ENCODE measurements at places on chromosomes 4 and X.

GRCh38 chr4:96037705-96038104 is 197.8 kb downstream of the PDHA2 start:
- no peak for DNase-seq

DNA sequence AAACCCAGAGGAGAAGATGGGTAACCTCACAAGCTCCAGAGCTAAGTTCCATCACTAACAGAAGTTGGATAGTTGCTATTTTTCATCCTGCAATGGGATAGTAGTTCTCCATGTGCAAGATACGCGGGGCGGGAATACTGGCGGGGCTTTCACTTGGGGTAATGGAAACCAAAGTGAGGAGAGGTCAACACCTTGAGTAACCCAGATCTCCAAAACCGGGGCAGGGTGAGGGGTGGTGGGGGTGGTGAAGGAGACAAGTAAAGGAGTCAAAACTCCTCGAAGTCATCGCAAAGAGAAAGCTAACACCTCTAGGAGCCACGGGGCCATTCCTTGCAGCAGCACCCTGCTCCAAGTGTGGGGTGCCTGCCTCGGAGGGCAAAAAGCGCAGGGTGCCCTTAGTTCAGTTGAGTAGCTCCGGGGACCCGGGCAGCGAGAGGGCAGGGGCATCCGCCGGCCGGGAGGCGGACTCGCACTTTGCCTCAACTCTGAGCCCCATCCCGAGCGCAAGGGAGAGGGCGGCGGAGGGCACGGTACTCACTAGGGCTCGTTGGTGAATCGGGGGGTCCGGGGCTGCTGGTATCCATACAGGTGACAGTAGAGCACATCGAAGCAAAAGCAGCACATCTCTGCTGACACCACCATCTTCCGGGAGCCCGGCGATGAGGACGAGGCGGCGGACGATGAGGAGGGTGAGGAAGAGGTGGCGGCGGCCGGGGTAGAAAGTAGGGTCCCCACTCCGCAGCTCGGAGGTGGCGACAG is 645 bp downstream of the AMMECR1 start:
- peak; percentile 22 for DNase-seq

DNA sequence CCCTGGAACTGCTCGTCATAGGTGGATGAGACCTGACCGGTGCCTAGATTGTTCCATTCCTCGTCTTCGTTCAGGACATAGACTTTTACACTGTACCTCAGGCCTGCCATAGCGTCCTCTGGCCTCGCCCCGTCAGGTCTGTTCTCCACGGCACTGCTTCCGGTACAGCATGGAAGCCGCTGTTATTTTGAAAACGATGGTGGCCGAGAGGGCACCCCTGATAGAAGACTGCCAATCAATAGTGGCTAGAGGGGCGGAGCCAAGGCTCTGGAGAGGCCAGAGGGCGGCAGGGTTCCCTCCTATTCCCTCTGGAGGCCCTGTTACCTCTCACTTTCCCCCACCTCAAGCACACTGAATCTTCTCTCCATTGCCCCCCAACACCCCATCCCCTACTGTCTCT is at the start of gene PPP4R3C:
Gene PPP4R3C (minus strand): TSS at position 155 of the 400 bp plus-strand sequence. CDS start 45 bp downstream, at position 110.
- no peak for DNase-seq

GRCh38 chr4:23153076-23153475 is 460.3 kb downstream of the GBA3 start:
- no peak for DNase-seq

GRCh38 chr4:45663628-45664081 is 460.2 kb downstream of the GABRG1 start:
- DNase-seq, result no peak

- DNase-seq, result no peak
Measured at GRCh38 chr4:65561164-65561563, 109.1 kb downstream of the EPHA5 start.

- no peak for DNase-seq
Measured at GRCh38 chrX:13232484-13232883, 87.4 kb downstream of the ATXN3L start.

DNA sequence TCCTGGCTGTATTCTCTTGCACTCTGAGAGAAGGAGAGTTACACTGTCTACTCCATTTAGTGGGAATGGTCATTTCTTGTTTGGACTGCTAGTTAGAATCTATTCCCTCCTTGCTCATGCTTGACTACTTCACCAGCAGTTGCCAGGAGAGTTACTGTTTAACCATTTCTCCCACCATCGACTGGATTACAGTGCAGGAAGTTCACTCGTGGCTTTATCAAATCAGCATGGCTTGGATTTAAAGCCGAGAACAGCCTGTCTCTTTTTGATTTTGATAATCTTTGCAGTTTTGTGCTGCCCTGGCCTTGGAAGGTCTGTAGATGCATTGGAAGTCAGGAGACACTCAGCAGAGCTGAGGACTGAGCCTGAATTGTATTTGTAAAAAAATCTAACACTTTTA is 3.2 kb downstream of the GBA3 start:
- no peak for DNase-seq

GRCh38 chr4:29278585-29278984 is 1441.6 kb upstream of the PCDH7 start:
- DNase-seq, result no peak

GRCh38 chr4:13329963-13330362 is 154.2 kb downstream of the RAB28 start:
- DNase-seq, result no peak

DNA sequence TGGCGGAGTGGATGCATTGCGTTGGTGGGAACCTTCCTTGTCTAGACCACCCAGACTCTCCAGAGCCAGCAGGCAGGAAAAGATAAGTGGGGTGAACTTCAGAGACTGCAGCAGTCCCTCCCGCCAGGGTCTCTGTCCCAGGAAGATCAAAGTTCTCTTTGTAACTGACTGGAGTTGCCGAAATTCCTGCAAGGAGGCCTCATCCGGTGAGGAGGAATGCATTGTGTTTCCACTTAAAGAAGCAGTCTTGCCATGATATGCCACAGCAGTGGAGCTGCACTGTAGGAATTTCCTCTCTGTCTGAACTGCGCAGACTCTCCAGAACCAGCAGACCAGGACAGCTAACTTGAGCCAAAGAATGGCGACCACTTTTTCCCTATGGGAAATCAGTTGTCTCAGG is 1190.4 kb downstream of the TECRL start:
- DNase-seq, result no peak

GRCh38 chr4:6134612-6135220 is 65.6 kb downstream of the JAKMIP1 start:
- no peak for DNase-seq

- no peak for DNase-seq
Measured at GRCh38 chr4:143389579-143390195, 53.0 kb downstream of the GAB1 start.

GRCh38 chr4:24287096-24287495 is 297.3 kb downstream of the DHX15 start:
- DNase-seq, result no peak

GRCh38 chr4:22978656-22979055 is 285.9 kb downstream of the GBA3 start:
- DNase-seq, result no peak

GRCh38 chr4:7648544-7649395 is 214.0 kb upstream of the PSAPL1 start:
- DNase-seq, result no peak

DNA sequence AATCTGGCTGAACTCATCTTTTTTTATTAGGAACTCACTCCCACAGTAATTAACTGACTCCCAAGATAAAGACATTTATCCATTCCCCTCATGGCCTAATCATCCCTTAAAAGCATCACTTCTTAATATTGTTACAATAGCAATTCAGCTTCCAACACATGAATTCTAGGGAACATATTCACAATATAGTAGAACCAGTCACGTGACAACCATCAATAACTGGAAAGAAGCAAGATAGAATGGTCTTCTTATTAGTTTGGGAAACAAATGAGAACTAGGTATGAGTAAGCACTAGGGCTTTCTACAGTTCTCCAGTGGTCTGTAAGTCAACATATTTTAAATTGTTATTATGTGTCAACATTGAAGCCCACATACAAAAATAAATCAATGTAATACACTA is 170.1 kb downstream of the KLHL4 start:
- no peak for DNase-seq

DNA sequence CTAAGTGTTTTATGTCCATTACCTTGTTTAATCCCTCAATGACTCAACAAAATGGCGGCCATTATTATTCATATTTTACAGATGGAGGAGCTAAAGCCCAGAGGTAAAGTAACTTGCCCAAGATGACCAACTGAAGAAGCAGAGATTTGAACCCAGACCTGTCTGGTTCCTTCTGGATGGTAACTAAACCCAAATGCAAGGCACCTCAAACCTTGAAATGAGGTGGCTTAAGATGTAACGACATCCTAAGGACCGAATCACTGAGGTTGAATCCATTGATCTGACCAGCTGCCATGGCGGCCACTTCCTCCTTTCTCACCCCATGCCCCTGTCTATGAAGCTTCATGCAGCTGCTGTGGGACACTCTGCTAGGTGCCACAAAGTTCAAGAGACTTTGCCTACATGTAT is 932 bp downstream of the TLR10 start:
- DNase-seq, result no peak

- DNase-seq, result no peak
Measured at GRCh38 chrX:14946606-14947155, 73.5 kb downstream of the MOSPD2 start.

DNA sequence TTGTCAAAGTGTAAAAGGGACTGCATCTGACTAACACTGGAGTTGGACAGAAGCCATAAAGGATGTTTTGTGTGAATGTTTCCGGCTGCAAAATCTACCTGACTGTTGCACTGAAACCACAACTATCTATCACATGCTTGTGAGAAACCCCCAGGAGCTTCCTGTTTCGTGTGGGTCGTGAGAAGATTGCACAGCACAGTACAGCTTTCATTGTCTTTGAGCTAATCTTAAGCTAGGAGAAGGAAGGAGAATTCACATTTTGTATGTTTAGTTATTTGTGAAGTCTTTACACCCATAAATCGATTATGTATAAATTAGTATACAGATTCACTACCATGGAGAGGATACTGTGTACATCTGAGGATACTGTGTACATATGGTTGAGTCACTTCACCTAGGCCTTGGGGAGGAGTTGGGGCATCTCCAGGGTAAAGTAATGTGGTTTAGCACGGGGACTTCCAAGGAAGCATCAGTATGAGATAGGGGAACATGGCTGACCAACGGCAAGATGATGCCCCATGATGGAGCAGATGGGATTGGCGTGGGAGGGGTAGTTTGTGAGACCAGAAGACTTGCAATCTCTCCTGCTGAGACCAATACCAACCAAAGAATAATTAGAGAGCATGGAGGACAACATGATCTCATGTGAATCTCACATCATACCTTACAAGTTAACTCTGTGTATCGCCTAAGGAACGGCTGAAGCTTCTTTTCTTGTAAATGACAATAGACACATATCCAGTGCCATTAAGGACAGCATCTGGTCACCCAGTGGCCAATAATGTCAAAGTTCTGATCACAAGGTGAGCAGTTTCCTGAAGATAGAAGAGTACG is 43.1 kb upstream of the FAM9C start:
- no peak for DNase-seq

DNA sequence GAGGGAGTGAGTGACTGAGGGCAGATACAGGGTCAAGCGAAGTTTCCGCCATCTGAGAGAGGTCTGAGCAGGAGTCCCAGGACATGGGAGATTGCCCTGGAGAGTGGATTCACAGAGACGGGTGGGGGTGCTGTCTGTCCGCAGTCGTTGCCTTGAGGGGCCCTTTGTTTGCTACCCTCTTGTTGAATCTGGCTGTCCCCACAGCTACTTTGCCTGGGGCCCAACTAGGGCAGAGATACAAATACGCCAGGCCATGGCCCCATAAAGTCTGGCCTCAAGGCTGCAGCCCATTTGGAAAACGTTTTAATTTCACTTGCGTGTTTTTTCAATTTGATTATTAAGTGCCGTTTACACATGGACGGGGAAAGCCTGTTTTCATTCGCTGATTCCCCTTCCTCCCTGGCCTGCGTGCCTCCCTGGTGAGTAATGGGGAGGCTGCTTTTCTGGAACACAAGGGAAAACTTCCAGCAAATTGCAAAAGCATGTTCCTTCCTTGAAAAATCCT is 134.4 kb downstream of the SMIM20 start:
- peak; percentile 67 for DNase-seq

- no peak for DNase-seq
Measured at GRCh38 chrX:30246769-30247489, at the start of gene MAGEB1. MAGEB1 (plus strand) TSS chrX:30247146; CDS start chrX:30250494, 3,348 bp downstream.

- no peak for DNase-seq
Measured at GRCh38 chr4:180635281-180635680, 1607.9 kb upstream of the TENM3 start.

GRCh38 chrX:100447655-100448397 is 37.8 kb upstream of the PCDH19 start:
- peak; percentile 53 for DNase-seq

GRCh38 chr4:47669946-47670345 is 167.9 kb downstream of the CORIN start:
- DNase-seq, result no peak

DNA sequence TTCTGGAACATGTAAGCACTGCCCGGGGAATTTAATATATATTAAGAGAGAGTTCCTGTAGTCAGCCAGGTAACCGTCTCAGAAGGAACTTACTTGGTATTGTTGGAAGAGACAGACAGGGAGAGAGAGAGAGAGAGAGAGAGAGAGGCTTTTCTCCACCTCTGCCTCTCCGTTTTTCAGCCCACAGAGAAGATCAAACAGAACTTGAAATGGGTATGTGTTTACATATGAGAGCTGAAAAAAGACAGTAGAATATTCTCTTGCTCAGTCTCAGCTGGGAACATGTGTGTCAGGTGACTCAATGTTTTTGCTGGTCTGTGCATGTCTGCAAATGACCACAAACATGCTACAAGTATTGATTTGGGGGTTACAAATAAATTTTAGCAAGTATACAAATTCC is 81.9 kb downstream of the MAGED1 start:
- no peak for DNase-seq

DNA sequence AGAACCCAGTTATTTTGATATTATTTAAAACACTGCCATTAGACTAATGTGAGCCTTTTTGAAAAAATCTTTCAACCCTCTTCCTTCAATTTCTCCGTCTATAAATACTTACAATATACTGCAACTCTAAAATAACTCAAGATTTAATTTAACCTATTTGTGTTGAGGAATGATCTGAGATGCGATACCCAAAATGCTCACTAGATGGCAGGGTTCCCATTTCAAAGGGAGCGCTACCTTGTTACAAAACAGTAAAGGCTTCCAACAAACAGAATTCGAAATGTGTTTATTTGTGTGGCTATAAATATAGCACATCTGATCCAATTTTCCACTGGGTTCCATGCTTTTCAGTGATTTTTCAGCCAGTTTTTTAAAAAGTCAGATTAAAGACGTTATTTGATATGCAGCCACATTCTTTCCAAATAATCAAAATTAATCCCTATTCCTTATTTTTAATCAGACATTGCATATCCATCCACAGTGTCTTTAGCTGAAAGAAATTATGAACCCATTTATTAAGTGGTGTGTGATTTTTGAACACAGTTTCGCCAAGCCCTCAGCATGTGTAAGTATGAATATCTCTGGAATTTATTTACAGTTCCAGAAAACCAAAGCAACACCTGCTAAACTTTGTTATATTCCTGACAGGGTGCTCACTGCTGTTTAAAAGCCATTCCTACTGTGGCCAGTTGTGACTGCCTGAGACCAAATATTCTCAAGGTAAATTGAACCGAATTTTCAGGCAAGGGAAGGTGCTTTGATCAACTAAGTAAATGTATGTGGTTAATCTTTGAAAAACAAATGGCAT is 668.0 kb upstream of the LCORL start:
- no peak for DNase-seq

All from ovary (tissue), 10 donors.